Activated CD8-positive, alpha-beta memory T cell treated with anti-CD3 and anti-CD28 coated beads, Interleukin-2, amount 50 U/mL, for 4 hours (primary cell): ENCODE measurements at places on chromosomes 6 and 20.

- DNase-seq, result no peak
Observed at GRCh38 chr20:20888266-20888656, 175.8 kb upstream of the RALGAPA2 start.

DNA sequence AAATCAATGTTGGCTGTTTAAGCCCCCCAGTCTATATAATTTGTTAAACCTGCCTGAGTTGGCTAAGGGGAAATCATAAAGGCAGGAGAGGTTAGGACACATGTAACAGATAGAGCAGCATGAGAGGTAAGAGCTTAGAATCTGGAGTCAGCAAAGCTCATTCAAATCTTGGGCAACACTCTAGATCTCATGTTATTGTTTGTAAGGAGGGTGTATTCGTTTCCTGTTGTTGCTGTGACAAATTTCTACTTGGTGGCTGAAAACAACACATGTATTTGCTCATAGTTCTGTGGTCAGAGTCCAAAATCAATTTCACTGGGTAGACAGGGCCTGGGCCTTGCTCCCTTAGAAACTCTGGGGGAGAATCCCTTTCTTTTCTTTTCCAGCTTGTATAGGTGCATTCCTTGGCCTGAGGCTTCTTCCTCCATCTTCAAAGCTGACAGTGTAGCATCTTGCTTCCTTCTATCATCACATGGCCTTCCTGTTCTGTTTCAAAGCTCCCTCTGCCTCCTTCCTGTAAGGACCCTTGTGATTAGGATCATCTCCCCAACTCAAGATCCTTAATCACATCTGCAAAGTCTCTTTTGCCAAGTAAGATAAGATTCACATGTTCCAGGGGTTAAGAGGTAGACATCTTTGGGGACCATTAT lies 4.4 kb downstream of the LY86 start:
- DNase-seq, result no peak

DNA sequence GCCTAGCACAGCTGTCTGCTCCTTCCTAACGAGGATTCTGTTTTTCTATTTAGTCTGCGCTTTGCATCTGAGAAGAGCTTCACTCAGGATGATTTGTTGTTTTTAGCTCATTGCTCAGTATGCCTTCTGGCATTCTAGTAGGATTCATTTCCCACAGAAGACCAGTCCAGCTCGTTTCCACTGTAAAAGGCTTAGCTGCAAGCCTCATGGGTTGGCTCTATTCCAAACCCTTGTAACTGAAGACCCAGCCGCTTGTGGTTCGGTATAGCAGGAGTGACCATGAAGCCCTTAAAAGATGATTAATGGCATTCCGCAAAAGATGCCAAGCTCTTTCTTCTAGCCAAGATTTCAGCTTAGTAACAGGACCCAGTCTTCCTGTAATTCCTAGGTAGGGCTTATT lies 7.2 kb downstream of the ADGRF1 start:
- DNase-seq, result no peak

GRCh38 chr6:73579851-73580246 lies 59.0 kb upstream of the EEF1A1 start:
- no peak for DNase-seq

- DNase-seq, result no peak
Observed at GRCh38 chr6:14274546-14275492, 157.2 kb downstream of the CD83 start.

GRCh38 chr6:146650799-146651481 lies 52.2 kb downstream of the ADGB start:
- DNase-seq, result no peak

DNA sequence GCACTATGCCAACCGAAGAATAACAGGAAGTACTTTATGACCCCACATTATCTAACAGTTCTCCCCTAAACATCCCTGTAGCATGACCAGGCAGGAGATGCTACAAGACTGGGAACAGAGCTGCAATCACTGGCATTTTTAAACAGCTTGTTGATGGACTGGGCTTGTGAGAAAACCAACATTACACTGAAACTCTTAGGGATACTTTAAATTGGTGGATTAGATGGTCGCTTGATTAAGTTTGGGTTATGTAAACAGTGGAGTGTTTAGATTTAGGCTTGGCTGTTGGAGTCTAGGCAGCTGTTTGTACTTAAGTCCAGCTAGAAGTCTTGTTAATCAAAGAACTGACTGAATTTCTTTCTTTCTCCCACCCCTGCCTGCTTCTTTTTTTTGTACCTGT lies 234.1 kb upstream of the BMP2 start:
- DNase-seq, result no peak

- DNase-seq, result no peak
Observed at GRCh38 chr20:2883726-2884637, 10.7 kb downstream of the PTPRA start.

GRCh38 chr20:34052414-34052813 lies 58.7 kb downstream of the RALY start:
- no peak for DNase-seq
